ENCODE measurements at places on chromosomes 3 and 15.

GRCh38 chr15:73371812-73372211, 3.1 kb upstream of the HCN4 start:
- DNase-seq, result no peak

DNA sequence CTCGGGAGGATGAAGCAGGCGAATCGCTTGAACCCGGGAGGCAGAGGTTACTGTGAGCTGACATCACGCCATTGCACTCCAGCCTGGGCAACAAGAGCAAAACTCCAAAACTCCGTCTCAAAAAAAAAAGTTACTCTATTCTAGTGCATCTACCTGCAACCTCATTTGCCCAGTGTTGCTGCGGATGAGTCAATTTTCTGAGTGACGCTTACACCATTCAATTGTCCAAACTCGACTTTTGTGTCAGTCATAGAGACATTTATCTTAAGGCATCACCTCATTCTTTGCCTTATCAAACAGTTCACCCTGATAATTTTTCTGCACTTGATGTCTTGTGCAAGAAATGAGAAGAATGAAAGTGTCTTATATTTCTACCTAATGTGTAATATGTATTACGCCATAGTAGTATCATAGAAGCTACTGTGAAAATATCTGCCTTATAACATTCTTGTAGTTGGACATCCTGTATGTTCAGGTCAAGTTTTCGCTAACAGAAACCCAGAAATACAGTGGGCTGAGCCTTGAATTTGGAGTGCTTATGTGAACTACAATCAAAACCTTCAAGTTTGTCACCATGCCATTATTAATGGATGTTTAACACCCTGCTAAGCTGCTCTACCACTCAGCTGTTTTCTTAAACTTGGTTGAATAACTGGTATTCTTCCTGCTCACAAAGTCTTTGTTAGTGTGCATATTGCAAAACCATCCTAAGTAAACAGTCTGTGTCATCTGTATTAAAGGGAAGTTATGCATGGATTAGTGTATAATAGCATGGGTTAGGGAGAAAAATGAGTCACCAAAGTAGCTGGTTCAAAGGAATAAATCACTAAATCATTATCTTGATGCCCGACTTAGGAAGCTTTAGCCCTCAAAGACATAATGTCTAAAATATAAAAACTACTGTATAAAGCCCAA, 531.0 kb upstream of the NR2F2 start:
- DNase-seq, result no peak

- DNase-seq, result no peak
Measured at GRCh38 chr3:195411836-195412235, 31.0 kb downstream of the ACAP2 start.

- DNase-seq, result no peak
Measured at GRCh38 chr3:146638718-146639117, 33.6 kb upstream of the PLSCR5 start.

GRCh38 chr3:38966811-38967692, 84.7 kb downstream of the SCN11A start:
- no peak for DNase-seq

- no peak for DNase-seq
Measured at GRCh38 chr15:87135109-87135508, 1055.4 kb downstream of the AGBL1 start.

DNA sequence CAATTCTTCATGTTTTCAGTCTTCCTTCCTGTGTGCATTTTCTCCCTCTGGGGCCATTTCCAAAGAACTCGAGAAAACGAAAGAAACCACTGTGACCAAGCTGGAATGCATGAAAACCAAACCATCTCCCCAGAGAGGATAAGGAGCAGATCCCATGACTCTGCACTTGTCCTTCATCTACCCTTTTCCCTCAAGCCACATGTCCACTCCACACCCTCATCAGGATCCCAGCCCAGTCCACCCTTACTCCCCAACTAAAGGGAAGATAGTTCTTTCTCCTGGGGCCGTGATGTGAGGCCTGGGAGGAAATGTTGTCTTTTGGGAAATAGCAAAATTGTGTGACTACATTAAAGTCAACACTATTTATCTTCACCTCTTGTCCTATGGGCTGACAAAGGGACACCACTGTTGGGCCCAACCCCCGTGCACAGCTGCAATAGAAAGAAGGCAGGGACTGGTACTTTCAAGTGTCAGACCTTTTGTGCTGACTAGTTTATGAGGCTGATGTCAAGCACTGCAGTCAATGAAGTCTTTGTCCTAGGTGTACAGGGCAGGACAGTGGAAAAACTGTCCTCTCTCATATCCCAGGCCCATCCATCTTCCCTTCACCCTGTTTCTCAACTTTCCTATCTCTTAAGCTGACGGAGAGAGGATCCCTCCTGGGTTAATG, 487.1 kb upstream of the NR2F2 start:
- DNase-seq, result no peak

Data from CD4-positive, alpha-beta T cell treated with Interleukin-15 for 4 hours (primary cell).